CD8-positive, alpha-beta T cell (primary cell): ENCODE measurements at places on chromosomes 13 and 19.
A peak's percentile ranks its signal among the peaks of the same experiment; 100 is the strongest.

DNA sequence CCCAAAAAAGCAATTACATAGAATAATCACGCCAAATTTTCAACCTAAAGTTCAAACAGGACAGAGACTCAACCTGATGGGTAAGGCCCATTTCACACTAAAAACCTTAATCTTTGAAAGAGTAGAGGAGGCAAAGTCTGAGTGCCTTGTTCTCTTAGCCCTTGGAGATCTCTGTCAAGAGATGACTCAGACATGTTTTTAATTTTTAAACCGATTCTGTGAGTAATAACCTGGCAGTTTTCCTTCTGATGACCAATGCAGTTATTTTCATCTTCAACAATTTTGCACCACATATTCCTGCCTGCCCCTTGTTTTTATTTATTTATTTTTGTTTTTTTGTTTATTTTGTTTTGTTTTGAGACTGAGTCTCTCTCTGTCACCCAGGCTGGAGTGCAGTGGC is 11.5 kb upstream of the TNFSF9 start:
- DNase-seq: no peak

- no peak for DNase-seq
Observed at GRCh38 chr19:32916969-32917615, 47.5 kb upstream of the SLC7A9 start.

- DNase-seq: no peak
Observed at GRCh38 chr13:27194209-27194608, 22.6 kb upstream of the USP12 start.

- DNase-seq: no peak
Observed at GRCh38 chr19:55652311-55653128, 2.3 kb upstream of the U2AF2 start.

DNA sequence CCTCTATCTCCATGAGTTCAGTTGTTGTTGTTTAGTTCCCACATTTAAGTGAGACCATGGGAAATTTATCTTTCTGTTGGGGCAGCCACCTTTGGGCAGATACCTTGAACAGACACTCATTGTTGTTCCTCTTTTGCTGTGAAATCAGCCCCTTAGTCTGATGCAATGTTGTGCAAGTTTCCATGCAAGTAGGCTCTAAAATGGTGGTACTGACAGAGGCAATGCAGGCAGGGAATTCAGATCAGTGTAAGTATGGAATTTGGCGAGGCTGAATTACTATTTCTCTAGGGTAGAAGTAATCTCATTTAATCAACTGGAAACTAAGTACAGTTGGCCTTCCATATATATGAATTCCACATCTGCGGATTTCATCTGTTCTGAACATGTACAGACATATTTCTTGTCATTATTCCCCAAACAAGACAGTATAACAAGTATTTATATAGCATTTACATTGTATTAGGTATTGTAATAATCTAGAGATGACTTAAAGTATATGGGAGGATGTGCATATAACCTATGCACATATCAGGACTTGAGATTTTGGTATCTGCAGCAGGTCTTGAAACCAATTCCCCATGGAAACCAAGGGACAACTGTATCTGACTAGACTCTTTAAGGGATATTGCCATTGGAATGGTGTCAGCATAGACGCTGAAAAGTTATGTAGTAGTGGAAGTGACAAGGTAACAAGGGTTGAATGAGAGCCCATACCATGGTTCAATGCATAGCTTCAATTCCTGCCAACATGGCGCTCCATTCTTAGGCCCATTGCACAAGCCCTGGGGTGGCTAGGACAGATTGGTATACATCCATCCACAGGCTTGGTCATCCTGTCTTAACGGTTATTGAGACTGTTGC is 281.5 kb upstream of the HTR2A start:
- DNase-seq: no peak

DNA sequence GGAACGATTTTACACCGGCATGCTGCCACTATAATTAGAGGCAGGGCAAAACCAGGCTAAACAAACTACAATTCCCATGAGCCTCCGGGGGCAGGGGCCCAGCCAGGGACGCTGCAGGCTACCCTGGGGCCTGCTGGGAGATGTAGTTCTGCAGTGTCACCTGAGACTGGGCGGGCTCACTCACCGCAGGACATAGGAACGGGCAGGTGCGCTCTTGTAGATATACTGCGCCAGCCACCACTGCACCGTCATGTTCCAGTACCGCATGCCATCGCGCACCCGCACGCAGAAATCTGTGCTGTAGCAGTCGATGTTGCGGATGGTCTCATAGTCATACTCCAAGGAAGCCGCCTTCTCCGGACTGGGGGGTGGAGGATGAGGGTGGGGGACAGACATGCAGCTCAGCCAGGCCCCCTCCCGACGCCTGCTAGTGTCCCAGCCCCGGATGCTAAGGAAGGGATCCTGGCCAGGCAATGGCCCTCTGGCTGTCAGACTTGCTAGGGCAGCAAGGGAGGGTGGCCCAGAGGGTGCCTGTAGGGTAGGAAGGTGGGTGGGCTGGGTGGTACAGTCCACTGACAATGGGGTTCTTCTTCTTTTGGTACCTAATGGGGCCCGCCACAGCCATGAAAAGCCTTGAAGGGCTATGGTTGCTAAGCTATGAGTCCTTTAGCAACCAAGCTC is 5.8 kb upstream of the TMC4 start:
- DNase-seq: peak; percentile 57

DNA sequence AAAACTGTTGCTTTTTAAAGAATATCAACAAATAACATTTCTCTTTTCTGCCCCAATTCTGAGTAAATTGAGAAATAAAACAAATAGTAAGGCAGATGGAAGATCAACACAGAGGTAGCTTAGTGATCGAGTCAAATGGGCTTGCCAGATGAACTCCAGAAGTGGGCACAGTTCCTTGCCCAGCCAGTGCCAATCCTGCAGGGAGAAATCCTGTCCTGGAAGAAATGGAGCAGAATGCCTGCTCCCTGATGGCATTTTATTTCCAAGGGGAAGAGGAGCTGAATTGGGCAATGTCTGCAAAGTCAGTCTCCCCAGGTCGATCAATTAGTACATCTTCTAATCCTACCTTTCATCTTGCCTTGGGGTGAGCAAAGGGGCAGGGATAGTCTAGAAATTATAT is 225.3 kb downstream of the NHLRC3 start:
- DNase-seq: no peak

GRCh38 chr13:31790992-31791391 is 51.7 kb downstream of the RXFP2 start:
- no peak for DNase-seq

DNA sequence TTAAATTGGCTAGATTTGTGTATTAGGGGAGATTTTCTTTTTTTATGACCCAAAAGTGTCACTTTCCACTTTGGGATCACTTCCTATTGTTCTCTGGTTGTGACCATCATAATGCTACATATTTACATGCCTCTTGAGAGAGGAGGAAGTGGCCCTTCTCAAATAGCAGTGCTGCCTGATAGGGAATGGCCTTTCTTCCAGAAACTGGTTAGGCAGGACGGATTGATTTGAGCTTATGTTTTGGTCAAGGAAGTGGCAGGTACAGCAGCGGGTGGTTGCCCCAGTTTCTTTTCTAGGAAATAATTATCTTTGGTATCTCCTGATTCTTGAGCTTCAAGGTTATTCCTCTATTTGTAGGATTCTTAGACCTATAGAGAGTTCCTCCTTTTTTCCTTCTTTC is 21.9 kb upstream of the WTIP start:
- no peak for DNase-seq

GRCh38 chr13:44394658-44395057 is 21.0 kb downstream of the SERP2 start:
- DNase-seq: no peak

GRCh38 chr13:27770809-27771208 is 21.5 kb upstream of the GSX1 start:
- peak; percentile 28 for DNase-seq

- DNase-seq: no peak
Observed at GRCh38 chr13:40596484-40596883, 70.0 kb downstream of the FOXO1 start.

DNA sequence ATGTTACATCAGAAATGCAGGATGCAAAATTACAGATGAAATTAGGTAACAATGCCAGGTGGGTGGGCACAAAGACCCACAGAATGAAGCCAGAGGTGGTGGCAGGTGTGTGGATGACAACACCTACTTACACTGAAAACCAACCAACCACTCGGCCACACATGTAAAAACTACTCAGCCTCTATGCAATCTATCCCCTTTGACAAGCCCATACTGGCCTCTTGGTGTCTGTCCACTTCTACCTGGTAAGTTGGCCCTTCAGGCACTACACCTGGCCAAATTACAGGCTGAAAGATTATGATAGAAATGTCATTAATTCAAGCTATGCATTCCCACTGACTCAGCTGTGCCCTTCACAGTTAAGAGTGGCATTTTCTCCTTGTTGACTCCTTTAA is 50.0 kb downstream of the BRD4 start:
- DNase-seq: no peak

DNA sequence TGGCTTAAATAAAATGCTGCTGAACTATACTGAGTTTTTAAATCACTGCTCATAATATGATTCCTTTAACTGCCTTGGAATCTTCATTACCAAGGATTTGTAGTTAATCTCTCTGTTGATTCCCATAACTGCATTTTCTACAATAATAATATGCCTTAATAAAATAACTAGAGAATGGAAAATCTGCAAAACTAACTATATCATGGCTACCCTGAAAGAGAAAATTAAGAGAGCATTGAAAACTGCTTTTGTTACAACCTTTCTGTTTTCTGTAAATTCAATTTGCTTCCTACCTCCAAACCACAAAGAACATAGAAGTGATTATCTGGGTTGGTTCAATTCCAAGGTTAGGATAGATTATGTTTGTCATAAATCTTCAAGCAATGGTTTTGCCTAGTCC is 202.8 kb upstream of the ATXN8OS start:
- no peak for DNase-seq

DNA sequence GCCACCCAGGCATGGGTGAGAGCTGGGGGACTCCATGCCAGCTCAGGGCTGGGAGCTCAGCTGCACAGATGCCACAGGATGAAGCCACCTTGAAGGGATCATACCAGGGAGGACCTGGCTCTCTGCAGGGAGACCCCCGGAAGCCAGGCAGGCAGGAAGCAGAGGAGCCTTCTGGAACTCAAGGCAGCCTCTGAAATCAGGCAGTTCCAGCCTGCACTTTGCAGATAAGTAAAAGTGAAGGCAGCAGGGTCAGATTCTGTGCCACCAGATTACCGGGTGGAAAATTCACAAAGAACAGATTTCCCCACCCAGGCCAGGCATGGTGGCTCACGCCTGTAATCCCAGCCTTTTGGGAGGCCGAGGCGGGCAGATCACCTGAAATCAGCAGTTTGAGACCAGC is 2.5 kb downstream of the TMEM259 start:
- DNase-seq: no peak

DNA sequence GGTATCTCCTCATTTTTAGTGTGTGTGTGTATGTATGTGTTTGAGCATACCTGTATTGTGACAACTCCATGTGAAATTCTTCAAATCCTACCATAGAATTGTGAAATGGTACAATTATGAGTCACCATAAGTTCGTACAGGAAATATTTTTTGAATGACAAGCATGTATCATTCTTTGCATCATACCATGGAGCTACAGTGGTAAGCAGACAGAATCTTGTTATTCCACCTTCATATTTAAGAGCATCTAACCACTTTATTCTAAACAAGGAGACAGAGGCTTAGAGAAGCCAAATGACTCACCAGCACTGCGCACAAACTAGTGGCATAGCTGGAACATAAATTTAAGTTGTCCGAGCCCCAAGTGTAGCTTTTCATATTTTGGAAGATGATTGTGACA is 4.5 kb upstream of the EPSTI1 start:
- no peak for DNase-seq

- no peak for DNase-seq
Observed at GRCh38 chr13:30719525-30719914, 15.8 kb upstream of the ALOX5AP start.
